ENCODE measurements at places on chromosomes 11 and 22.

- DNase-seq, result no peak
These were observed 384.1 kb downstream of the NELL1 start for GRCh38 chr11:21053466-21053865.

- no peak for DNase-seq
These were observed 18.4 kb upstream of the OSBPL5 start for GRCh38 chr11:3183523-3183922.

GRCh38 chr11:1384199-1384970 is 5.3 kb upstream of the BRSK2 start:
- no peak for DNase-seq

DNA sequence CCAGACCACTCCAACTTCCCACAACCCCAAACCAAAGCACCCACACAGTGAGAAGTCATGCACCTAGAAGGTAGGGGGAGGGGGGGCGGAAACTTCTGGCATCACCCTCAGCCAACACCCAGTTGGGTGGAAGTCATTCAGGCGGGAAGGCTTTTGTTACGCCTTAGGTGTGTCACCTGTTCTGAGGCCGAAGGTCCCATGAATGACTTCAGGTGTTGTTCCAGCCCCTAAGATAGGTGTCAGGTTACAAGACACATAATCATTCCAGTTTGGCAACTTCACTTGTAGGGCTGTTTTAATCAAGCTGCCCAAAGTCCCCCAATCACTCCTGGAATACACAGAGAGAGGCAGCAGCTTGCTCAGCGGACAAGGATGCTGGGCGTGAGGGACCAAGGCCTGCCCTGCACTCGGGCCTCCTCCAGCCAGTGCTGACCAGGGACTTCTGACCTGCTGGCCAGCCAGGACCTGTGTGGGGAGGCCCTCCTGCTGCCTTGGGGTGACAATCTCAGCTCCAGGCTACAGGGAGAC is at the start of gene TMPRSS4:
Gene TMPRSS4 (plus strand): TSS at position 325 of the 528 bp plus-strand sequence. CDS start 225 bp downstream, outside the sequence.
- DNase-seq, result no peak

DNA sequence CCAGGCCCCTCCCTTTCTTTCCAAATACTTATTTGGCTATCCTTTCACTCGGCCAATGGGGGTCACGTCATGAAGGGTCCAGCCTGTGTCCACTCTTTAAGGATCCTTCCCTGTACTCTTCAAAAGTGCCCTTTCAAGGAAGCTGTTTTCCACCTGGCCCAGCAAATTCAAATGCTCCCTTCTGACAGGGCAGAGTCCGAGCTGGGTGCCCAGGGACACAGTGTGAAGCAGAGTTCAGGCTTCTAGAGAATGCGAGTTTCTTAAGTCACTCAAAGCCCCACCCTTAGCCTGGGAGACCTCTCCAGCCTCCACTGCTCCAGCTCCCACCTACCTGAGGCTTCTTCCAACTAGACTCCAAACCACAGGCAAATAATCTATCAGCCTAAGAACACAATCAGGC is 5.5 kb upstream of the APOA1 start:
- no peak for DNase-seq

DNA sequence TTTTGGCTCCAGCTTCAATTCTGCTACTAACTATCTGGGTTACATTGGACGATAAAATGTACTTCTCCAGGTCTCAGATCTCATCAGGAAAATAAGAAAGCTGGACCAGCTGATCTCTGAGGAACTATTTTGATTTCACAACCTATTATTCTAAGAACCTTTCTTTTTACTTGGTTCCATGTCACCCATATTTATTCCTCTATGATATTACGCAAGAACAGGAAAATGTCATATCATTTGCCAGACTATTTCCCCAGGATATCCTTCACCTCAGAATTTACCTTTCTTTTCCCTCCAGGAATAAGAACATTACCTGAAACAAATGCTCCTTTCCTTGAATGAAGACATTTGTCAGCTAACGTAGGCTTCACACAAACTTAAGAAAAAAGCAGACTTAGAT is 387.5 kb upstream of the RAG2 start:
- no peak for DNase-seq

- DNase-seq, result no peak
These were observed 35.7 kb downstream of the KCNJ4 start for GRCh38 chr22:38419121-38419857.

DNA sequence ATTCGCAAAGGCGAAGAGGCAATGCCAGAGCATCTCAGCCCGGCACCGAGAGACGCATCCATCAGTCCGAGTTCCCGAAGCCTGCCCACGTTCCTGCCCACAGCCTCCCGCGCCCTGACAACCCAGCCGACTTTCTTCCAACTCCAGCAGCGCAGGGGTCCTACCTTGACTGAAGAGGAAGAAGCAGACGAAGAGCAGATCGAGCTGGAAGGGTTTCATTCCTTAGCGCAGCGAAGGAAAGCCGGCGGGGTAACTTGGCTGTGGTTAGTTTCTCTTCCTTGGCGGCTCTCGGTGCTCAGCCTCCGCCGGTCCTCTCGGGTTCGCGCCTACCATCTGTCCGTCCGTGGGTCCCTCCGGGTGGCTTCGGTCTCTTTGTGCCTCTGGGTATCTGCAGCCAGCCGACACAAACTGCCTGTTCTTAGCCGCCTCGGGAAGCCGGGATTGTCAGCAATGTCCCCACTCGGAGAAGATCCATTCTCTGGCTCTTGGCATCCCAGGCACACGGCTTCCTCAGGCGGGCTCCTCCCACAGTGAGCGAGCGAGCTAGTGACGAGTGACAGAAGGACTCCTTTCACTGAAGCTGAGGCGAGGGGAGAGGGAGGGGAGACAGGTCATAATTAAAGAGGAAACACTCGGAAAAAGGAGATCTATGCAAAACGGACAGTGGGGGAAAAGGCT is at the start of gene KIRREL3:
Gene KIRREL3 (minus strand): TSS at position 480 of the 678 bp plus-strand sequence.
- no peak for DNase-seq

DNA sequence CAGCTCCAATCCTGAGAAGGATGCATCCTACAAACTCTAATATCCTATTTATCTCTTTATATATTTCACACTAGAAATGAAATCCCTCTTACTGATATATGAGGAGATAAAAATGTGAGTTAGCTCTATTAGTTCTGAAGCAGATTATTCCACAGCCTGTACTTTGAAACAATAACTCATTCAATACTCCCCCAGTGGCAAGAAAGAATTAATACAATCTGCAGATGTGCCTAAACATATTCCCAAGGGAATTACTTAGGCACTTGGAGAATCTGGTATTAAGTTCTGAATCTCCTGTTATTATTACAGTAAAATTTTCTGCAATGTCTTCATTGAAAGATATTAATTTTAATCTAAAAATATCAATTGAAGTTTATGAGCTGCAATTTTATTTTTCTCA is 59.4 kb downstream of the DDI1 start:
- DNase-seq, result no peak

GRCh38 chr11:113287801-113288200 is 26.6 kb upstream of the TTC12 start:
- peak; percentile 20 for DNase-seq

- no peak for DNase-seq
These were observed 52.7 kb downstream of the SMIM38 start for GRCh38 chr11:69208190-69209037.

- no peak for DNase-seq
These were observed 5.1 kb downstream of the DKK3 start for GRCh38 chr11:12003336-12003735.

- no peak for DNase-seq
These were observed 2.1 kb downstream of the TPCN2 start for GRCh38 chr11:69050592-69051380.

DNA sequence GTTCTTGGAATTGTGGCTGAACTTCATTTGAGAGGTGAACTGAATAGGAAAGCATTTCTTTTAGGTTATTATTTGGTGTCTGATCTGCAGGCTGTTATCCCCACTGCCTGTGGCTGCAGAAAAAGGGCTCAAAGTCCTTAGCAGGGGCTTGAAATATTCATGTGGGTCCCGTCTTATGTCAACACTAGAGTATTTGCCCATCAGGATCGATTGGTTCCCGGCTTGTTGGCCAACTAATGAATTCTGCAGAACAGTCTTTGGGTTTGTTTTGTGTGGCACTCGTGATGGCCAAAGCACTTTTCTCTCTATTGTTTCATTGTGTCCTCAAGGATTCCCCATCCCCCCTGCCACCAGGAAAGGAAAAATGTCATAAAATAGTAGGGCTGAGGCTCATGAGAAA is 211.9 kb downstream of the MYO18B start:
- DNase-seq, result no peak

DNA sequence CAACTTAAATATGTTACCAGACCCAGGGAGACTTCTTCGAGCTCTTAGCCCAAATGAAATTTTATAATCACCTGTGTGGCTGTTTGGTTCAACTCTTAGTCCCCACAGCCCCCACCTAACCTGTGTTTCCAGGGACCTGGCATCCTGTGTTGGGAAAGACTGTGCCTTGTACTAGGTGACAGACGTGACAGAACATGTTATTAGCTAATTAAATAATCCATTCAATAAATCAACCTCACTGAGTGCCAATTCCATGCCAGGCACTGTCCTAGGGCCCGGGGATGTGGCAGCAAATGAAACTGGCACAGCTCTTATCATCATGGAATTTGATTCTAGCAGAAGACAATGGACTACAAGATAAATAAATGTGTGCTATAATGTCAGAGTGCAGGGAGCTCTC is 431.9 kb downstream of the MIAT start:
- no peak for DNase-seq

GRCh38 chr22:36769541-36770512 is 6.1 kb downstream of the IFT27 start:
- DNase-seq, result no peak

DNA sequence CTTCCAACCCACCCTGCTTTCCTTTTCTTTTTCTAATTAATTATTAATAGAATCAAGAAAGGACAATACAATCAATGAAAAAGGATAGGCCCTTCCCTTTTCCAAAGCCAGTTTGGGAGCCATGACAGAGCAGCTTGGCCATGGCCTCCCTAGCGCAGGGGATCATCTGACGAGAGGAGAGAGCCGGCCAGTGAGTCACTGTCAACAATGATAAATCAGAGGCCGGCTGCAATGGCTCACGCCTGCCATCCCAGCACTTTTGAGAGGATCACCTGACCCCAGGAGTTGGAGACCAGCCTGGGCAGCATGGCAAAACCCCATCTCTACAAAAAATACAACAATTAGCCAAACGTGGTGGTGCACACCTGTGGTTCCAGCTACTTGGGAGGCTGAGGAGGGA is 27.5 kb upstream of the KRTAP5-7 start:
- no peak for DNase-seq

DNA sequence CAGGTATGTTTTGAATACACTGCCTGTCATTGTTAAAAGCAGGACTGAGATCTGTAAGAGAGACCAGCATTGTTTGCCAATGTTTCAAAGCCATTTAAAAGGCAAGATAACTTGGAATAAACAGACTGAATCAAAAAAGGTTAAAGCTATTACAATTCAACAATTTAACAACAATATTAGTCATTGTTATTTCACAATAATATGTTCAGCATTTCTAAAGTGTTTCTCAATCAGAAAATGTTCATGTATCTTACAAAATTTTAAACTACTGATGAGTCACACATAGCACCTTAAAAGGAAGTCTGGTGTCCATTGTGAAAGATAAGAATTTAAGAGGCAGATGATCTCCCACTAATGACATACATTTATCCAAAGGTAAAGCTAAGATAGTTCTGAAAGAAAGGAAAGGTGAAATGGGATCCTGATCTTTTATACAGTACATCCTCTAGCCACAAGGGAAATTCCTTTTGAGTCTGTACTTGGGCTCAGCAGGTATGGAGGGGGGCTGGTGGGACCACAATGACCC is 79.7 kb downstream of the MAML2 start:
- no peak for DNase-seq

GRCh38 chr11:72869831-72870230 is 55.6 kb downstream of the ATG16L2 start:
- no peak for DNase-seq

DNA sequence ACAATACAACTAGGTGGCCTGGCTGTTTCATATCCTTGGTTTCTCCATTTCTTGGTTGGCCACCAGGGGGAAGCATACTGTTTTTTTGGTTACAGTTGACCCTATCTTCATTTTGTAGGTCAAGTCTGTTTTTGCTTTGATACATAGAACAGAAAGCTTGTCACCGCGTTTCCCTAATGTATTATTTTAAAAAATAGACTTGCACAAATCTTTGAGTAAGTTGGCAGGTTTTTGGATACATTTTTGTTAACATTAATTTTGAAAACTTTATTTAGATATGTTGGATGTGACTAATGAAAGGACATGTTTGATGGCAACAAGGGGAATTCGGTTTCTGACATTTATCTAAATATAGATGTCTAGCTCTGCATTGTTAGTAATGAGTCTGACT is 3.0 kb downstream of the NCR3LG1 start:
- DNase-seq, result peak; percentile 79

GRCh38 chr11:72745511-72745910 is 6.7 kb downstream of the ARAP1 start:
- no peak for DNase-seq

DNA sequence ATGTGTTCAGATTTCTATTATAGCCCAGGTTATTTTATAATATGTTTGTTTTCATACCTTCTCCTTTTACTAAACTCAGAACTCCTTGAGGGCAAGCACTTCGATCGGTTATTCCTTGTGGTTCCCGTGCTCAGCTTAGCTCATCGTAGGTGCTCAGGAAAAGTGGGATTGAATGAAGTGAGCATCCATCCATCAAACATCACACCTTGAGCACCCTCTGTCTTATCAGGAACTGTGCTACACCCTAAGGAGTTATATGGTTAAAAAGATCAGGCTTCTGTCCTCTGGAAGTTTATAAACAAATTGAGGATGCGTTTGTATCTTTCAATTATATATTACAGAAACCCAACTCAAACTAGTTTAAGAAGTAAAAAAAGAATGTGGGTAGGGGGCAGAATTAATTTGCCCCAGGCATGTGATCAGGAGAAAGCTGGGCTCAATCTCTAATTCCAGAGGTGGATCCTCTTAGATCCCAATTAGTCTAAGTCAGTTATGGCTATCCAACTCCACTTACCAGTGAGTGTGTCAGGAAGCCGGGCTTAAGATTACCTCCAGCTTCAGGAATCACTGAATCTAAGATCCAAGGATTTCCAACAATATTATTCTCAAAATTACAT is 59.9 kb upstream of the RRAS2 start:
- no peak for DNase-seq

- no peak for DNase-seq
These were observed 679 bp downstream of the B4GAT1 start for GRCh38 chr11:66346476-66347424.

DNA sequence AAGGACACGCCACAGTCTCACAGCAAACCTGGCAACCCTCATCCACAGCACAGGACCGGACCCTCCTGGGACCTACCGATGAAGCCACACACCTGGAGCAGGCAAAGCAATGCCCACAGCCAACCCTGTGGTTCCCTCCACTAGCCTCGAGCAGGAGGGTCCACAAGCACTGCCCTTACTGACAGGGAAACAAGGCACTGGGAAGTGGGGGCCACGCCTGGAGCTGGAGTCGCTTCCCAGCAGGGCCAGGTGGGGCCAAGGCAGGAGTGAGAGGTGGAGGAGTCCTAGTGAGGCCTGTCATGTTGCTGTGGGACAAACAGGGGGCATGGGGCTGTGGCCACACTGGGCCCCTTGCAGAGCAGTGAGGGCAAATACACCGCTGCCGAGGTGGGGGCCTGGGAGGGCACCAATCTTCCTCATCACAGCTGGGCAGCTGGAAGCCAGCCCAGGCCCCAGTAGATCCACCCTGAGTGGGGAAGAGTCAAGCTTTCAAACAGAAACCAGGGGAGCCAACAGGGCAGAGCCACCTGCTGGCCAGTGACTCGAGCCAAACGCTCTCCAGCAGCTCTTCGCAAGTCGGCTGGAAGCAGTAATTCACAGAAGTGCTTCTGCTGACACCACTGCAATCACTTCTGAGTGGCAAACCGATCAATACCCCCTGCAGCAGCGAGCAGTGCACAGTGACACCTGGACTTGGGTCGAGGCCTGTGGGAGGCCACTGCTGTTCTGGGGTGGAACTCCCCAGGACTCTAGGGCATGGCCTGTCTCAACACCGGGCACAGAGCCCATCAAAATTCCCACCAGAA is 13.7 kb downstream of the SULT4A1 start:
- DNase-seq, result no peak

- DNase-seq, result no peak
These were observed 22.1 kb downstream of the IFITM10 start for GRCh38 chr11:1728301-1728700.

All from SJCRH30 (cell line).